ENCODE measurements at places on chromosomes 11 and 22.

DNA sequence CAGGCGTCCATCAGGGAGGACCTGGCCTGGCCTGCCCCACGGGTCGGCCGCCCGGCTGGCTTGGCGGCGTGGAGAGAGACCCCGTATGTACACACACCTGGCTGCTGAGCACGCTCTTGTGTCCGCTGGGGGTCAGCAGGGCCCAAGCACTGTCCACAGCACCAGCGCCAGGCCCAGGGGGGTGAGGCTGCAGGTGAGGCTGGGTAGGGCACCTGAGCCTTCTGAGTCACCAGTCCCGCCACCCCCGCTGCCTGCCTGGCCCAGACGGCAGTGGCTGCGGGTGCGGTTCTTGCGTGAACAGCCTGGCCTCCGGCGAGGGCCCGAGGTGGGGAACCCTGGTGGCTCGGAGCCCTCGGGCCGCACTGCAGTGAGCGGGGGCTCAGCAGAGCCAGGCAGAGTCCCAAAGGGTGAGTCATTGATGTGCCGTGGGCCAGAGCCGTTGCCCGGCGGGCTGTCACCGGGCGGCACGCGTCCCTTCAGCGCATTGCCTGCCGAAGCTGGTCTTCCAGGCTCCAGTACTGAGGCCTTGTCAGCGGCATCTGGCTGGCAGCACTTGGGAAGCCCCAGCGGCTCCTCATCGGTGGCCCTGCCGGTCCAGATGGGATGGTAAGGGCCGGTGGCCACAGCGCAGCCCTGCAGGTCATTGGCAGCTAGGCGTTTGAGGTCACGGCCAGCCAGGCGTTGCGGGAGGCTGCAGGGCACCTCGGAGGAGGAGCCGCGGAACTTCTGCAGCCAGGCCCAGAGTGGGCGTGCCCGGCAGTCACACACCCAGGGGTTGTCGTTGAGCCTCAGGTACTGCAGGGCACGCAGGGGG lies 26.3 kb downstream of the RTN4R start:
- peak; percentile 68 for DNase-seq

DNA sequence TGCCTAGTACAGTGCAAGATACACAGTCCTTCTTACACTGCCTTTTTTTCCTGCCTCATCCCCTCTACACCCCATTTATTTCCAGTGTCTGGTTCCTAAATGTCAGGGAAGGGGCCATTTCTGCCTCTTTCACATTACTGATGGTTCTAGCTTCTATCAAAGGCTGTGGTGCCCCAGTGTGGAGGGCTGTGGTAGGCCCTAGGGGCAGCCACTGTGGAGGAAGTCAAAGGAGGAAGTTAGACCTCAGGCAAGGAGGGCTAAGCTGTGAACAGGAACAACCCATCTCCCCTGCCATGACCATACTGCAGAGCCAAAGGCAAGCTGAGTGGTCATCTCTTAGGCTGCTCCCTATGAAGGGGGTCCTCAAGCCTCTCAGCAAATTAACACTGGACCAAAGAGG lies 81.9 kb upstream of the CRTAM start:
- no peak for DNase-seq

DNA sequence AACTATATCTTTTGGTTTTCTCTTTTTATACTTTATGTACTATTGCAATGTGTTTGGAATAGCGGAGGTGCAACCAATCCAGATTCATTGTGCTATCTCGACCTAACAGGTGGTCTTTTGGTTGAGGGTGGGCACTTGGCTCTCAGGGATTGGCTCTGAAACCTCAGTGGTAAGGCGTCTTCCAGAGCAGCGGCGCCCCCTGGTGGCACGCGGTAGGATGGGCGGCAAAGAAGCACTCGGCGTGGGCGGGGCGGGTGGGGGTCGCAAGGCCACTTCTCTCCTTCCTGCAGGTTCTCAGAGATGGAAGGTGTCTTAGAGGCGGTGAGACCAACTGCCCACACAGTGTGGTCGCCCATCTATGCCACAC lies 19.2 kb upstream of the PLET1 start:
- no peak for DNase-seq

GRCh38 chr22:46411347-46411746 lies 75.8 kb downstream of the TRMU start:
- no peak for DNase-seq

DNA sequence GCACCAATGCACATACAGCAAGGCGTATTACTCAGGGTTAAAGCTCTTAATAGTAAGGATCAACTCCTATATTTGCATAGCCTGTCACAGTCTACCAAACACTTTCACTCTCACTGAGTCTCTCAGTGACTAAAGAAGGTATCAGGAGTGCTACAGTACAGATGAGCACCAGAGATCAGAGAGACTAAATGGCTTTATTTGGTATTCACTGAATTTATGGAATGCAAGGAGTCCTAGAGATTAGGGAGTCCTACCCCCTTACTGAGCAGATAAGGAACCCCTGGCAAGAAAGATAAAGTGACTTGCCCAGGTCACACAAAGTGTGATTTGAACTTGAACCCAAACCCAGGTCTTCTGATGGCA lies 396.4 kb upstream of the CCDC90B start:
- no peak for DNase-seq

GRCh38 chr11:112255067-112255720 lies 5.5 kb downstream of the PLET1 start:
- no peak for DNase-seq

DNA sequence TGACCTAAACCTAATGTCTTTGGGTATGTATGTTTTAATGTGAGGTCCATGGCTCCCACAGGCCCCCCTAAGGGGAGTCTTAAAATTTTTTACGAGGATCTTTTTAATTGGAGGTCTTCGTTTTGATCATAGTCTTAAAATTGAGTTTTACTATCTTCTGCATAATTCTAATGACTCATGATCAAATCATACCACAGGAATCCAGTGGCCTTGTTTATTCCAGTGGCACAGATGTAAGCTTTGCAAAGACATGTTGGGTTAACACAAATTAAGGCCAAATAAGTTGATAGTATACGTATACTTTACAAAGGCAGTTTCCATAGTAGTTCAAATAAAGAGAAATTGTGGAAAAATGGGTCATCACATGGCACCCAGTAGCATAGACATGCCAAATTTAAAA lies 33.9 kb upstream of the FJX1 start:
- DNase-seq, result no peak

DNA sequence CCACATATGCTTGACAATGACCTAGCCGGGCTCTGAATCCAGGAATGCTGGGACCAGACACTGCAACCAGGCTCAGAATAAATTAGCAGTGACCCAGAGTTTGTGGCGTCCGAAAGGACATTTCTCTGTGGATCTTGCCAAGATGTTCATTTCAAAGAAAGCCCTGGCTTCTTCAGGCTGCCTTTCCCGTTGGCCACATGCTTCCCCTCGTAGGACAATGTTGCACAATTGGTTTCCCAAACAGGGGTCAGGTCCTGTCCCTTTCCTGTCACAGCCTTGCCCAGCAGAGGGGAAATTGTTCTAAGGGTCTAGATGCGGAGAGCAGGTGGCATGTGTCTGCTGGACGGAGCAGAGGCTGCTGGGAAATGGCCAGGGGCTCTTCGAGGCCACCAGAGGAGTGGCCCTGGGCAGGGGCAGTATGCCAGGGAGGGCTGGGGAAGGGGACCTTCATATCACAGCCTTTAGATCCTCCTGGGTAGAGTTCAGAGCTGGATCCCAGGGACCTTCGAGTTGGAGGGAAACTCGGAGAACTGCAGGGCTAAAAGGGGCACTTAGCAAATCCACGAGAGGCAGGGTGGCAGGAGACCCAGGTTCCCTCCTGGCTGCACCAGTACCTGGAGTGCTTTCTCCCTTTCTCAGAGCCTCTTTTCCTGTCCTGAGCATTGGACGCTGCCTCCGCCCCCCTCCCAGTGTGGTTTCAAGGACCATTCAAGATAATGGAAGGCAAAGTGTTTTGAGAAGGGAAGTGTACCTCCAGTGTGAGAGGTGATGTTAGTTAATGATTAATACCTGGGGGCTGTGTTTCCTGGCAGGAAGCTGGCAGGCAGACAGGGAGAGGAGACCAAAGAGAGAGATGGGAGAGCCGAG lies 42.3 kb downstream of the C11orf96 start:
- DNase-seq, result no peak

DNA sequence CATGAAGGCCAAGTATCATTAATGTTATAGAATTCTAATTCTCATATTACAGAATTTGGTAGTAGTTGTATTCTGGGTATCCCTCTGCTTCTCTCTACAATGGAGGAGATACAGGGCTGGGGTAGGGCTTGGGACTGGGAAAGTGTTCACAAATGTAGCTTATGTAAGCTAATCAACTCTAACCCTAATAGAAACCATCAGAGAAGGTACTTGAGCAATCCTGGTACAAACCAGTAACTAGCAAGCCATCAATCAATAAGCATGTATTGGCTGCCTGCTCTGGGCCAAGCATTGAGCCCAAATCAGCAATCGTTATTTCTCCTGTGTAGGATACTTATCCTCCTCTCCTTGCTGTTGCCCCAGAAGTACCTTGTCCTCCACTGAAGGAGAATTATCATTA lies 174.3 kb downstream of the PGR start:
- no peak for DNase-seq

- DNase-seq, result no peak
These were observed 54.0 kb downstream of the SLC36A4 start for GRCh38 chr11:93143800-93144199.

DNA sequence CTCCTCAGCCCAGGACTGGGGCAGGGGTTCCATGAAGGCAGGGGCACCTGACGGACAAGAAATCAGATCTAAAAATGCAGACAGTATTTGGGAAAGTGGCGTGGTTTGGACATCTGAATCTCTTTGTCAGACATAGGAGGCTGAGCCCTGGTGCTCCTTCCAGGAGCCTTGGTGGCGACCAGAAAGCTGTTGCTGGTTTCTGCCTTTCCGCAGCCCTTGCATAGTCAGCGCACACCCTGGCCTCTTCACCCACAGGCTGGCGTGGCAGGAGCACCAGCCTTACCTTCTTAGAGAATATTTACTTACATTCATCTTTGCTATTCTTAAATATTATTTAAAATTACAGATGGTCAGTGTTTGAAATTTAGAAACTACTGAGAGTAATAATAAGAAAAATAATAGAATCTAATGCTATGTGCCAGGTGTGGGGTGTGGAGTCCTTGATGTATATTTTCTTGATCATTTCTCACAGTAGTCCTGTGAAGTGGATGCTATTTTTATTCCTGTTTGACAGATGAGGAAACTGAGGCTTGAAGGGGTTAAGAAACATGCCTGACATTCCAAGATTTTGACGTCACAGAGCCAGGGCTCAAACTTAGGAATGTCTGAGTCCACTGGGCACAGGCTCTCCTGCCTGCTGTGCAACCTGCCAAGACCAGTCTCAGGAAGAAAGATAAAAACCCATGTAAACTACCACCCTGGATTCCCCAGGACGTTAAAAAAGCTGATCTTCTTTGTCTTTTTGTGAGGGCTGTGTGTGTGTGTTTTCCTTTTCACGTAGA lies 51.6 kb downstream of the TBC1D22A start:
- no peak for DNase-seq
